Caki2 (cell line): ENCODE measurements at places on chromosomes 6 and 20. TPM values are rescaled to one million over a fixed set of nuclear protein-coding genes. Genes with fewer than 3 reads are reported as not detected.

Gene PKIB
- 45.8 and 89.3 TPM in 2 replicates for total RNA-seq

Gene ASIP
- total RNA-seq, result not detected in 2 replicates

Gene DEFB110
- total RNA-seq, result not detected in 2 replicates

Gene KCNK15
- not detected in 2 replicates for total RNA-seq

Gene CCHCR1
- total RNA-seq, result 130 and 142 TPM in 2 replicates

Gene CRYBG1
- total RNA-seq, result 15.2 and 16.0 TPM in 2 replicates

Gene EPB41L1
- 44.7 and 54.4 TPM in 2 replicates for total RNA-seq

Gene ZNF831
- not detected in 2 replicates for total RNA-seq

Gene RSPO3
- 2.4 and 7.7 TPM in 2 replicates for total RNA-seq

Gene SRC
- 124 and 153 TPM in 2 replicates for total RNA-seq

Gene TMEM170B
- total RNA-seq, result 0.95 and 0.96 TPM in 2 replicates

Gene BPIFB1
- total RNA-seq, result not detected in 2 replicates

Gene APOM
- total RNA-seq, result 9.2 TPM in 1 of 2 replicates, not detected in the other

Gene IL20RA
- total RNA-seq, result not detected in 2 replicates

Gene EPM2A
- total RNA-seq, result 1.8 and 6.2 TPM in 2 replicates

Gene BLTP3A
- total RNA-seq, result 3.5 and 5.6 TPM in 2 replicates

Gene BICRAL
- total RNA-seq, result 1.9 TPM in 2 replicates

Gene UCKL1
- total RNA-seq, result 31.0 and 46.9 TPM in 2 replicates

Gene SNHG17
- 44.4 and 211 TPM in 2 replicates for total RNA-seq

Gene NR2E1
- total RNA-seq, result not detected in 2 replicates

Gene SLC22A16
- total RNA-seq, result not detected in 2 replicates

Gene MUC22
- total RNA-seq, result not detected in 2 replicates

Gene HAO1
- not detected in 2 replicates for total RNA-seq

Gene GUCA1A
- not detected in 2 replicates for total RNA-seq

Gene ADGRG6
- total RNA-seq, result 33.4 and 44.6 TPM in 2 replicates

Gene WFDC5
- not detected in 2 replicates for total RNA-seq

Gene NKAIN2
- 1.1 and 2.5 TPM in 2 replicates for total RNA-seq

Gene WFDC10B
- total RNA-seq, result not detected in 2 replicates

Gene MEP1A
- not detected in 2 replicates for total RNA-seq

Gene HLA-DQA1
- not detected in 2 replicates for total RNA-seq

Gene CST5
- total RNA-seq, result not detected in 2 replicates

Gene C6orf15
- total RNA-seq, result not detected in 2 replicates

Gene GGTLC1
- not detected in 2 replicates for total RNA-seq

Gene TUBB
- total RNA-seq, result 538 and 624 TPM in 2 replicates

Gene C6orf163
- not detected in 2 replicates for total RNA-seq

Gene C4B
- total RNA-seq, result not detected in 2 replicates

Gene ACTL10
- total RNA-seq, result 10.2 and 15.2 TPM in 2 replicates

Gene LINC00237
- total RNA-seq, result not detected in 2 replicates

Gene SLC22A23
- 3.6 and 10.1 TPM in 2 replicates for total RNA-seq

Gene MACROD2
- total RNA-seq, result 0.26 and 3.4 TPM in 2 replicates

Gene DACT2
- total RNA-seq, result not detected in 2 replicates

Gene FAM83D
- 40.9 and 41.6 TPM in 2 replicates for total RNA-seq

Gene TCF15
- total RNA-seq, result not detected in 2 replicates

Gene FAM50B
- total RNA-seq, result 34.0 and 42.6 TPM in 2 replicates

Gene HTR1E
- total RNA-seq, result not detected in 2 replicates

Gene FUT9
- 1.6 and 2.1 TPM in 2 replicates for total RNA-seq

Gene SPATS1
- not detected in 2 replicates for total RNA-seq

Gene NUS1
- total RNA-seq, result 21.0 and 23.6 TPM in 2 replicates

Gene CD2AP
- 46.0 and 53.2 TPM in 2 replicates for total RNA-seq

Gene FAXC
- 8.5 and 16.0 TPM in 2 replicates for total RNA-seq

Gene DST
- 62.2 and 71.2 TPM in 2 replicates for total RNA-seq

Gene MCHR2
- total RNA-seq, result not detected in 2 replicates

Gene DSP
- 18.4 and 20.9 TPM in 2 replicates for total RNA-seq

Gene CLVS2
- total RNA-seq, result not detected in 2 replicates
